Kidney capillary endothelial cell (primary cell): ENCODE measurements at places on chromosomes 1 and 21.

- DNase-seq = no peak
These were observed 20.5 kb downstream of the SZRD1 start for GRCh38 chr1:16387201-16388188.

- DNase-seq = no peak
These were observed 13.0 kb downstream of the NES start for GRCh38 chr1:156664046-156664766.

DNA sequence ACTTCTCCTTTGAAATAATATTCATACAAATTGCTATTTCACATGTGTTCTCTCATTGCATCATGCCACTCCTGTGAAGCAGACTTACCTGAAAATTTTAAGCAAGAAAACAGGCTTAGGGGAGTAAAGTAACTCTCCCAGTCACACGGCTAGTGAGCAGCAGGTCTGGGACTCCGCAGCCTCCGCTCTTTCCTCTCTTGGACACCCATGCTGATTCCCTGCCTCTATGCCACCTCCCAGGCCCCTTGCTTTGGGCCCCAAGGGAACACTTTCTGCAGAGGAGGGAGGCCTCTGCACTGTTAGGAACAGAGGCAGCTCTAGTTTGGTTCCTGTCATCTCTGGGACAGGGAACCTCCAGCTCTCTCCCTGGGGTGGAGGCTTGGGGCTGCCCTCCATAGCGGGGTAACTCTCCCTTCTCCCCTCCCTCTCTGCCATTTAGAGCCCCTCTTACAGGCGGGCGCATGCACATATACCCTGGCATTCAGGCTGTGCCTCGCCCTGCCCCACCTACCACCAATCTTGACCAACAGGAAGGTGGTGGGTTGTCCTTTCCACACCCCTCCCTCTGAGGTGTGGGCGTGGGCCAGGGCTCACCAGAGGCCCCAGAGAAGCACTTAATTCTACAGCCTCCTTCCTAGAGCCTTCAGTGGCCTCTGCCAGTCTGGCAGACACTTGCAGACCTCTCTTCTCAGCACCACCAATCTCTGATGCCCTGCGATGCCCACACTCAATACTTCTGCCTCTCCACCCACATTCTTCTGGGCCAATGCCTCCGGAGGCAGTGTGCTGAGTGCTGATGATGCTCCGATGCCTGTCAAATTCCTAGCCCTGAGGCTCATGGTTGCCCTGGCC is at the start of gene RXFP4:
TSS of gene RXFP4 (plus strand) at position 646 of the 852 bp plus-strand sequence. CDS start at position 718, 72 bp downstream.
- DNase-seq = no peak

DNA sequence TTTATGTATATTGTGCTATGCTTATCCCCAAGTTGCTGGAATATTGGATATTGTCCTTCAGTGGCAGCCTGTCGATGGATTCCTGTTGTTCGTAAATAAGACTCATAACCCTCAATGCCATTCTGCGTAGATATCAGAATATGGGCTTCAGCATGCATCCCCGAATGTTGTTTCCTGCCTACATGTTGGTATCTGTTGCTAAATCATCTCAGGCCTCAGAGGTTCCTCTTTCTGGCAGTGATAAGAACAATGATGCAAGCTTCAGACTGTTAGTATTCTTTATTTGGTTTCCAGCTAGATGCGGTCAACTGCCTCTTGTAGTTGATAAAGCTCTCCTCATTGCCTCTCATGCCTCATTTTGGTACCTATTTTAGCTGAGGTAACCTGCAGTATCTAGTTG is 2082.6 kb downstream of the MRPL39 start:
- DNase-seq = no peak

DNA sequence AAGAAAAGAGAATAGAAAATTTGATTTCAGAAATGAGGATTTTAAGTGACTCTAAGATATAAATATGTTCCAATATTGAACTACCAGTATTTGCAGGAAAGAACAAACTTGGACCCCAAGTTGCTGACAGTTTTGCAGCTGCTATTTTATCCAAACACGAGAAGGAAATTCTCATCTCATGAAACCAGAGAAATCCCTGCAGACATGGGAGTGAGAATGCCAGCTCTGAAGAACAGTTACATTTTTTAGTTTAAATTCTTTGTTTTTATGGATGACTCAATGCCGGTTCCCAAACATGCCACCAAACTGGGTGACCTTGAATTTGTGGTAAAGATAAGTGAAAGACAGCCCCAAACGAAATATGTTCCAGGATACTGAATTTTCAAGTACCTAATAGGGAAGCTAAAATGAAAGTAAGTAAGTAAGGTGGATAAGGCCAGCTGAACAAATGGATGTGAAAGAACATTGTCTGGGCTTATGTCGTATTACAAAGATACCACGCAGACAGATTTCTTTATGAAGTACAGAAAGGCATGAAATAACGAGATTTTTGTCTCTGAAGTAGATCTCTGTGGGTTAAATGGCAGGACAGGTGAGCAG is 19.9 kb downstream of the TLR5 start:
- no peak for DNase-seq

DNA sequence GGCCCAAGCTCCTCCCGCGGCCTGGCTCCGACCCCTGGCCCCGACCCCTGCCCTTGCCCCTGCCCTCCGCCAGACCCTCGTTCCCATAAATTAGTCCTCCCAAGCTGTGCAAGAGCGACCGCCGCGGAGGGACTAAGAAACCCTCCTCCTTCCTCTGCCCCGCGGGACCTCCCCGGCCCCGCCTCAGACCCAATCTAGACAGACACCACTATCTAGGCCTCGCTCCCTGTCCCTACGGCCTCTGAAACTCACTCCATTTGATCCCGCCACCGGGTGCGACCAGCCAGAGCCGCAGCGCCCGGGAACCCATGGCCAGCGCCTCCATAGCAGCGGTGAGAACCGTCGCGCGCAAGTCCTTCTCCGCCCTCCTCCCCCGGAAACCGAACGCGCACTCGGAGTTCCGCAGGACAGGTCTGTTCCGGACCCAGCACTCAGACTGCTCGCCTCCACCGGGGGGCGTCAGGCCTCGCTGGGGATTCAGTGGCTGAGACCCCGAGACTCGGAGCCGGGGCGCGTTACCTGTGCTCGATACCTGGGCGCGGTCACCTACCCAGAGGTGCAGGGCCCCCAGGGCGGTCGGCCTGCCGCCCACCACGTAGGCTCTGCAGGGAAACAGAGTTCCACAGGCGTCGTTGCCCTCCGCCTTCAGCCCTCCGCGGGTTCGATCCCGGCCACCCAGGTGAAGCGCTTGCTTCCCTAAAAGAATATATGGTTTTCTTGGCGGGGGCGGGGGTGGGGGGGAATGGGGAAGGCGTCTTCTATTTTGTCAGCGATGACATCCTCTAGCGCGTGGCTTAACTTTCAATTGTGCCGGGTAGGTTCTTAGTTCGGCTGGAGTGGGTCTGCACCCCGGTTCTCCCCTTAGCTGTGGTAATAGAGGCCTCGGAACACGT is at the start of gene MRPL39:
TSS of gene MRPL39 (minus strand) at position 331 of the 893 bp plus-strand sequence. CDS start at position 325, 6 bp downstream.
- DNase-seq = peak; percentile 75

- DNase-seq = no peak
These were observed 57.7 kb downstream of the TRIM11 start for GRCh38 chr1:228348708-228349467.

DNA sequence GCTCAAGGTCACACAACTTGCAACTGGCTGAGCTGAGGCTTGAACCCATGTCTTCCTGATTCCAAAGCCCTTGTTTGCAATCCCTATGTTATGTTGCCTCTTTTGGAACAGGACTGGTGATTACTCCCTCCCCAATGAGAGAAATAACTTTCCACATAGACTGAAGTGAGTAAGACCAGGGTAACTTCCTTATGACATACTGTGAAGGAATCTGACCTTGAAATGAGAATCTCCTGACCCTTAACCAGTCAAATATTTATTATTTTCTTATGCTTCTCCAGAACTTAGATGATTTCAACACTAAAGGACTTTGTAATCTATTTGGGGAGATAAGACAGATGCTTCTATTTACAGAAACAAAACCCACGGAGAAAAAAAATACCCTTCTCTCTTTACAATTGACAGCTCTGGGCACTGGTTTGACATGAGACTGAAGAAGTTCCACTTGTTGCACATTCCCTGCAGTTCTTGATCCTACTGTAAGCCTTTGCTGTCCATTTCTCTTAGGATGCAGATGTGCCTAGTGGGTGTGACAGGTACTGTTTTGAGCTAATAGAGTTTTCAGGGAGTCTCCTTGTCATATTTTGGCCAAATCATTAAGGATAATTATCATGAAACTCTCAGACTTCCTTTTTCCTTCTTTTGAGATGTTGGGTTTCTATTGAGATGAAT is 3.9 kb upstream of the RPTN start:
- peak; percentile 46 for DNase-seq

DNA sequence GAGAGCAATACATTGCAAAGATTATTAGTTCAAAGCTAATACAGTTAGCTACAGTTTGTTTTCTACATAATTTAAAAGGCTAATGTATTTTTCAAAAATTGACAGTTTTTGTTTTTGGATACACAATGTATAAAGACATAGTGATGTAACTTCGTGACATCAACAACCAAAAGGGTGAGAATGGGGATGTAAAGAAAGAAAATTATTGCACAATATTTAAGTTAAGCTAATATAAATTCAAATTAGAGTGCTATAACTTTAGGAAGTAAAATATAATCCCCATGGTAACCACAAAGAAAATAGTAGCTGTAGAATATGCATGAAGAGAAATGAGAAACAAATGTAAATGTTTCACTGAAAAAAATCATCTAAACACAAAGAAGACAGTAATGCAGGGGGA is 334.4 kb upstream of the DEPDC1 start:
- no peak for DNase-seq

GRCh38 chr21:45524756-45525152 is 17.5 kb downstream of the SLC19A1 start:
- DNase-seq = no peak

DNA sequence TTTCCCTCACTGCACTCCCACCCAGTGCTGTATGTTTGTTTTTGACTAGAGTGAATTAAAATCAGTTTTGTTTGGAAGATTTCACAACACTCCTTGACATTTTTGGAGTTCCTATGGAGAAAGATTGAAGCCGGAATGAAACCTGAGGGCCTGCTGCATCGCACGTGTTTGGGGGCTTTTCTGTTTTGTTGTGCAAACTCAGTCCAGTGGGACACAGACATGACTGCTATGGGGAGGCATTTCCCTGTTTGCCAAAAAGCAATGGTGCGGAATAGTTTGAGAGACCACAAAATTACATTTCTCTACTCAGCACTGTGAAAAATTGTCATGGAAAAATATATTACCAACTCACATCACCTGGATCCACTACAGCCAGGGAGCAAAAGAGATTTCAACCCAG is 43.8 kb upstream of the KCNE2 start:
- no peak for DNase-seq

DNA sequence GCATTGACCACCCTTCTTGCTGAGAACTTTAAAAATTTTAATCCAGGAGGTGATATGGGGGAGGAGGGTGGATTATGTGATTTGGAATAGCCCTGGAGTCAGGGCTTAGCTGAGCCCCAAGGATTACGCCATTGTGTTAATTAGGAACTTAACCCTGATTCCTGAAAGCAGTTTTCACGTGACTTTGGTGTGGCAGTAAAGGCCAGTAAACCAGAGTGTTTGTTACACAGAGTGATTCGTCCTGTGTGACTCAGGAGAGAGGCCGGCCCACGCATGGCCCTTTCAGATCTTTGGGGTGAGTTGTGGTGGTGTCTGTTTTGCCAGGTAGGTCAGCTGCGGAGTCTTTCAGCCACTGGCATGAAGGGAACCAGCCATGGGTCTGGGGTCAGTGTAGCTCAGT is 107.6 kb downstream of the NOS1AP start:
- no peak for DNase-seq

GRCh38 chr1:233597489-233597901 is 16.4 kb upstream of the KCNK1 start:
- DNase-seq = no peak

DNA sequence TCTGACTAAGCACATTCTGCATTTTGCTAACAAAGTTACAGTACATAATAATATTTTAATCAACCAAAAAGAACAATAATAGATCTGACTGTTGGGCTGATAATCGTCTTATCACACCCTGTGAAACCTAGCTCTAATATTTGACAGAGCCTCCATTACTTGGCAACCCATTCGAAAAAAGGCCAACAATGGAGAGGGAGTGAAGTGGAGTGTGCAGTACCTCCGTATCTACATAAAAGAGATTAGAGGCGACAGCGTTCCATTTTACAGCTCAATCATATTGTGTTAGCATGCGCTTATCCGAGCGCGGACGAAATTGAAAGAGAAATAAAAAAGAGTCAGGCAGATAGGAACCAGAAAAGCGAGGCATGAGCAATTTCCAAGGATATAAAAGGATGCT is 137.3 kb upstream of the USH2A start:
- DNase-seq = no peak

DNA sequence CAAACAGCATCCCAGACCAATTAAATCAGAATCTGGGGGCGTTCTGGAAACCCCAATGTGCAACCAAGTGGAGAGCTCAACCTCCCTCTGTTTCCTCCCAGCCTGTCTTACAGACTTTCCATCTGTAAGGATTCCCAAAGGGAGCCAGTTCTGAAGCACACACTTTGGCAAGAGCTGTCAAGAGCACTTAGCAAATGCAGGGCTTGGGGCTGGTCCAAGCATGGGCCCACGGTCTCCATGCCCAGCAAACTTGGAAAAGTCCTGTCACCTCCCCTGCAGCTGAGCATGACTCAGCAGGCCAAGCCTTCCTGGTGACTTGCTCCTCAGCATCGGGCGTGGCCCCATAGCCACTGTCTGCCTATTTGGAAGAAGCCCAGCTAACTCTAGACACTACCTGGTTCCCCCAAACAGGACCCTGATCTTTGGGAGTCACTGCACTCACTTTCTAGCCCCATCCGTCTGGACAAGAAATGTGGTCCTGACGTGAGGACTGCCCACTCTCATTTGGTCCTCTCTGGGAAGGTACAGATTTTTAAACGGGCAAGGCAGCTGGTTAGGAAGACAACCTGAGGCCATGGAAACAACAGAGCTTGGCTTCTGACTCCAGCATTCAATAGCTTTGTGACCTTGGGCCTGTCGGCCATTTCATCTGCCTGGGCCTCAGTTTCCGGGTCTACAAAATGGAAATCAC is 16.9 kb downstream of the SLC2A1 start:
- DNase-seq = peak; percentile 78

- peak; percentile 87 for DNase-seq
These were observed 475.4 kb downstream of the PTPRU start for GRCh38 chr1:29711582-29712283.

DNA sequence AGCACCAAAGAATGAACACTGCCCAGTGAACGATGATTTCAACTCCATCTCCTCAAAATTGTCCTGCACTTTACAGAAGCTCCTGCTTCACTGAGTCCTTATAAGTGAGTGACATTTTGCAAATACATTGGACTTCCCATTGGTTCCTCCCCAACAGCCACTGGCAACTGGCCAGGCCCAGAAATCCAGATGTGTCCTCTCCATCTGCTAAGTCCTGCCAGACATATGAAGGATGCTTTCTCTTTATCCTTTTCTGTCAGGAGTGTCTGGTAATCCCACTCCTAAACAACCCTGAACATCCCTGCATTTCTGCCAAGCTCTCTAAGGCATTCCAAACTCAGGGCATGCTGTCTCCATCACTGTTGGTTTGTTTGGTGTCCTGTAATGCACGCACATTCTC is 271.8 kb downstream of the RRAGC start:
- DNase-seq = no peak

- DNase-seq = no peak
These were observed 407.6 kb upstream of the DEPDC1 start for GRCh38 chr1:68904477-68904876.

GRCh38 chr1:177091040-177091439 is 73.5 kb downstream of the ASTN1 start:
- no peak for DNase-seq

GRCh38 chr21:25362375-25363267 is 244.7 kb downstream of the MRPL39 start:
- no peak for DNase-seq
